Cerebellum (tissue), 4 donors: ENCODE measurements at places on chromosomes 7 and 10.

- no peak for DNase-seq
Measured at GRCh38 chr7:3087243-3087755, 43.6 kb upstream of the CARD11 start.

DNA sequence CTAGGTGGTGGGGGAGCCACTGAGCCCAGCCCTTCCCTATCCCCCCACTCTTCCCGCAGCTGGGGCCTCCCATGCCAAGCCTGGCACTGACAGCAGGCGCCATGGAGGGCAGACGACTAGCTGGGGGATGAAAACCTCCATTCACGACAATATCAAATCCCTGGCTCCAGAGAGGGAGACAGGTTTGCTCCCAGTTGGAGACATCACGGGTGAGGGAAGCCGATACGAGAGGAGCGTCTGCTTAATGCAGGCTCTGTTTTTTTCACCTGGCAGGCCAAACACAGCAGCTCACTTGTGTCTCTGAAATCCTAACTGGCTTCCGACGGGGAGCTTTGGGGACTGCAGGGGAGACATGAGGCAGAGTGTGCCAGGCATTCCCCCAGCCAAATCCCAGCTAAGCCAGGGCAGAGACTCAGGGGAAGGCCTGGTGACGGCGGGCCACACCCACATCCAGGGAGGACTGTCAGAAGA, 307.4 kb upstream of the ZMIZ1 start:
- DNase-seq, result peak; percentile 84

DNA sequence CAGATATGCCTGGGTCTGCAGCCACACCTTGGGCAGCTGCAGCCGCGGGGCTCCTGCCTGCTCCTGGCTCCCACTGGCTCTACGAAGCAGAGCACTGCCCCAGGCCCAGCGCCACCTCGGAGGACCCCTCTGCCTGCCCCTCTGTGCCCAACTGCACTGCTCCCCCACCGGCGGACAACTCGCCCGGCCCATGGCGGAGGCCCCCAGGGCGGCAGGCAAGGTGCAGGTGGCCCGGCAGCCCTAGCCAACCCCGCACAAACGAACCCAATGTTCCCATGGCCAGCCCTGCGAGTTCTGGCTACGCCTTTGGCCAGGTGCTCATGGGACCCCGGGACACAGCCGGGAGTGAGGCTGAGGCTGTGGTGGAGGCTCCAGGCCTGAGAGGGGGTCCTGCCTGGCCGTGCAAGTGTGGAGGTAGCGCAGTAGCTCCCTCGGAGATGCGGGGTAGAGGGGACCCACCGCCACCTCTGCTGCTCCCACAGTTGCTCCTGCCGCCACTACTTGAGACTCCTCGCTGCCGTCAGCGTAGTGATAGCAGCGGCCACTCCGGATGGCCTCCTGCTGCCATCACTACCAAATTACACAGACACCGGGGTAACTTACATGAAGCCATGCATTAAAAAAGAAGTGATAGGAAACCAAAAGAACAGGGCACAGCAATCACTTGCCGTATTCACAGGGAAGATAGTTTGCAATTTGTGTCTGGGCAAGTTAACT, 97.3 kb upstream of the SP4 start:
- no peak for DNase-seq

DNA sequence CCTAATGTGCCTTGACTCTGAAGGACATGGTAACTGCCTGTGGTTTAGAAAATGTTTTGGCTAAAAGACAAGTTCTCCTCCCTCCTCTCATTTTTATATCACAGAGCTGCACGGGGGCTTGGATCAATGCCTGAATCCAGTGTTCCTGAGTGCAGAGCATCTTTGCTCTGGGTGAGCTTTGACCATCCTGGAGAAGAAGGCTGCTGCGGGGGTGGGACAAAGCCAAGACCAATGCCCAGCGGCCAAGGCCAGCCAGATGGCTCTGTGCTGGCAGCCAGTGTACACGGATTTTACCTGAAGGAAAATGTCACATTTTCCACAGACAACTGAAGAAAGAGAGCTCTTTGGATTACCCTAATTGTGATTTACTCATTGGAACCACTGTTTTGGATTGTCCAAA, 102.0 kb upstream of the TARP start:
- DNase-seq, result peak; percentile 76

GRCh38 chr10:81135851-81136250, 598.1 kb downstream of the SH2D4B start:
- DNase-seq, result no peak

GRCh38 chr7:120842121-120842621, 15.8 kb downstream of the TSPAN12 start:
- no peak for DNase-seq

GRCh38 chr7:7918736-7919448, 49.7 kb upstream of the GLCCI1 start:
- no peak for DNase-seq

DNA sequence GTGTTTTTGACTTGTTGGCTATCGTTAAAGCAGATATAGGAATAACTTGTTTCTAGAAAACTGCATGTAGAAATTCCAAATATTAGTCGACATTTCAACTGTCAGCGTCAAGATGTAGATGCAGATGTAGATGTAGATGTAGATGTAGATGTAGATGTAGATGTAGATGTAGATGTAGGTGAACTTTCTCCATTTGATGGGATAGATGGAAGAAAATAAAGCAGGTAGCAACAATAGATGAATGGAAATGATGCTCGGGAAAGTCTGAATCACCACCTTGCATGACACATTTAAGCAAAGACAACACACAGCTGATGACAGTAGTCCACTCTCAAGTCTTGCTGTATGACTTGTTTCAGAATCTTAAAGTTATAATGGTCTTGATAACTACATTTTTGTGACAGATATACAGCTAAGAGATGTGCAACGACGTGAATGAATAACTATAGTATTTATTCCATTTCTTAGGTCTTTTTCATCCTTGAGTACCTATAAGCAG, 53.5 kb downstream of the SND1 start:
- no peak for DNase-seq

DNA sequence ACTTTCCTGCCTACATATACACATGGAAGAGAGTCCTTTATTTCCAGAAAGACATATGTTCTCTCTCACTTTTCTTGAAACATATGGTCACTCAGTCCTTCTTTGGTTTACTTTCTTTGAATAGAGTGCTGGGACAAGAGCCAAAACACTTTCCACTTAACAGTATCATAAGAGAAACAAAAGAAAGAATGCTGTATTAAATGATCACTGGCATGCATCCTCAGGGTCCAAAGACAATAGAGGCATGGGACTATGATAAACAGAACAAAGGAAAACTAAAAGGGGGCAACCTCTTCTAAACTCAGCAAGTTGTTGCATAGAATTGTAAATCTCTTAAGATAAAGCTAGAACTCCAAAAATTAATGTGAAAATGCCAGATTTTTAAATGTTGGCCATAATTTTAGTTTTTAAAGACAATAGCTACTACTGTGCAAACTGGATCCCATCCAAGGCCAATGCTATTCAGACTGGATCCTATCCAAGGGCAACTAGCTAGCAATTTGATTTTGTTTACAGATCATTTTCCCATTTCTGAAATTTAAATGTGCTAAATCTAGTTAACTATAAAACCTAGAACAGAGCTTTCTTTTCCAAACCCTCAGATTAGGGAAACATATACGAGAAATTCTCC, 687.5 kb downstream of the SORCS3 start:
- DNase-seq, result no peak
